ENCODE measurements at places on chromosomes 1 and 21.

DNA sequence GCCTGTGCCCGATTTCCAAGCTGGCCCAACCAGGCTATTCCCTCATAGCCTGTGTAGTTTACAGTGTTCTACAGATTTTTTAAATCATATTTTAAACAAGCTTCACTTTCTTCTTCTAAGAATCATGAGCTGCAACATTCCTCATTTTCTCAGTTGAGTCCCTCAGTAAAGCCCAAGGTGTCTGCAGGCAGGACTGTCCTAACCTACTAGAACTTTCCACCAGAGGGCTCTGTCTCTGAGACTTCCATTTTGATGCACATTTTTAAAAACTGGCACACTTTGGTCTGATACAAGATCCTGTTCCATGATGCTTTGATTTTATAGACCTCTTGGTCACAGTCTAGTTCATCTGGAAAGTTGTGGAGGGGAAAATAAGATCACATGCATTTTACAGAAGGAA lies 21.6 kb upstream of the SLAMF6 start:
- DNase-seq: no peak

DNA sequence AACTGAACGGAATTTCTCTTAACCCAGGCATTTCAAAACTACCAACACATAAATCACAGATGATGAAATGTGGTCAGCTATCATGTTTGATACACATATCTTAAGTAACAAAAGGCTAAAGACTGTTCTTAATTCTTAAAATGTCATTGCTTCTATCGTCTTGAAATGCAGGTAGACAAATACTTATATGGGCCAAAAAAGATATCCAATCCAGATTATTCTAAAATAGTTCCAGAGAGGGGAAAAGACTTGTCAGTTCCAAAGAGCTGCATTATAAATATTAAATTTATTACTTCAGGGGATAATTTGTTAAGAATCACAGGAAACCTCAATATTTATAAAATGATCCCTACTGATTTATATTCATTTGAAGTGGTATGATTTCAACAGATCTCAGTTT lies 259.4 kb downstream of the FAF1 start:
- no peak for DNase-seq

DNA sequence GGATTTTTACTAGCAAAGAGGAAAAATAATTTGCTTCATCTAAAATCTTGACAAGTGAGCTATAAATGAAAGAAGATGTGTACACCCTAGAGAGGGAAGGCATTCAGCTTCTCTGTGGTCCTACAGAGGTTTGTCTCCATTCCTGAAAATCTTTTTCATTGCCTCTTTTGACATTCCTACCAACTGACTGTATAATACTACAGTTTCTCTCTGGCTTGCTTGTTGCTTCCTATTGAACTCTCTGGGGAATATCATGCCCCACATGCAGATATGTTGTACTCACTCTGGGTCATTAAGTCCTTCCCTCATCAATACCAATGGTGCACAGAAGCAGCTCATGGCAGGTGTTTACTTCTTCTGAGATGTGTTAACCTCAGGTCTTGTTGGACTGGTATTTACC lies 371.2 kb upstream of the PLXNA2 start:
- DNase-seq: no peak

- DNase-seq: no peak
Observed at GRCh38 chr1:51643362-51643761, 26.5 kb downstream of the OSBPL9 start.

DNA sequence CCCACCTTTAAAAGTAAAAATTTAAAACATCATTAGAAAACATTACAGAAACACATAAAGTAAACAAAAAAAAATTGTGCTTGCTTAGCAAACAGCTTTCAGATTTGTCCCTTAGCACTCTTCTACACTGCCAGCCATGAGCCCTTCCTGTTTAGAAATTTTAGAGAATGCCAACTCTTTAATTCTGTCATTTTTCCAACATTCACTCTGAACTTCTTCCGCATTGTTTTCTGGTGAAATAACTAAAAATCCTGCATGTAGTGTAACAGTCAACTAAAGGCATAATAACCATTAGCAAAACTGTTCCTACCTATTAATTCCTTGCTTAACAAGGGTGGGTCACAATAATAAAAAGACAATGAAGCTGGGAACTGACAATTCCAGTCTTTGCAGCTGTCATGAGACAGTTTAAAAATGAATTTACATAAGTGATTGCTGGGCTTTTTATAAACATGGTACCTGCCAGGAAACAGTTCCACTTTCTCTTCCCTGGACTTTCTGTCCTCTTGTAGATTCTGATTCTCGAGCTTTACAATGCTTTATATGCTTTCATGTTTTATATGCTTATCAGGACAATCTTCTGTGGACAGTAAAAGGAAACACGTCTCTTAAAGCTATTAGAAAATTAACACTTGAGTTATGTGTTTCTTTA lies 19.0 kb downstream of the GNG12 start:
- no peak for DNase-seq

GRCh38 chr1:93171549-93172034 lies 8.6 kb downstream of the TMED5 start:
- no peak for DNase-seq

- DNase-seq: no peak
Observed at GRCh38 chr1:9425859-9426258, 113.4 kb upstream of the SLC25A33 start.

GRCh38 chr1:159142726-159143510 lies 28.5 kb upstream of the CADM3 start:
- DNase-seq: no peak

DNA sequence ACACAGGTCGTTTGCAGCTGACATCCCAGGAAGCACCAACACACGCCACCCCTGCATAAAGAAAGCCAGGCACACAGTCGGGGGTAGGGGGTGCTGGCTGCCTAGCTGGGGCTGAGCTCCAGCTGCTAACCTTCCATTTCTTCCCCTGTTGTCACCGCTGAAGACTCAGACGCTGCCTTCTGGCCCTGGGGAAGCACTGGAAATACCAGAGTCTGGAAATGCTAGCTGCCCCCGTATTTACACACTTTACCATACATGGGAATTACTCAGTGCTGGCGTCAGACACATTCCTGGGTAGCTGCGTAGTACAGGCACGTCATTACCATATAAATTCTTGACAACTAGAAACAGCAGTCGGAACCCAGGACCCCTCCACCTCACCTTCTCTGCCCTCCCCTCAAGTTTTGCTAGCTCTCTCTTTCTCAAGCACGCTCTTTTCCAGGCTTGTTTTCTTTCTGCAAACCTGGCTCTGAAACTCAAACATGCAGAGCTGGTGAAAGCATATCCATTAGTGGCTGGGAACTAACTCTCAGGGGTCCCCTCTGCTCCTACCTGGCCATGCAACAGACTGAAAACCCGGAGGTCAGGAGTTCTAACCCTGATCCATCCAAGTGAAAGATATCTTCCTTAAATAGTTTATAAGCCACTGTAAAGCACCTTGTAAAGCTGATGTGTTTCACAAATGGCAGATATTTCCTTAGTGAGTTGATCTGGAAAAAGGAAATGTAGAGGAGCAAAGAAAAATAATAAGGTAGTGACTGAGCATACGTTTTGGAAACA lies 3.3 kb downstream of the CSRP1 start:
- no peak for DNase-seq

DNA sequence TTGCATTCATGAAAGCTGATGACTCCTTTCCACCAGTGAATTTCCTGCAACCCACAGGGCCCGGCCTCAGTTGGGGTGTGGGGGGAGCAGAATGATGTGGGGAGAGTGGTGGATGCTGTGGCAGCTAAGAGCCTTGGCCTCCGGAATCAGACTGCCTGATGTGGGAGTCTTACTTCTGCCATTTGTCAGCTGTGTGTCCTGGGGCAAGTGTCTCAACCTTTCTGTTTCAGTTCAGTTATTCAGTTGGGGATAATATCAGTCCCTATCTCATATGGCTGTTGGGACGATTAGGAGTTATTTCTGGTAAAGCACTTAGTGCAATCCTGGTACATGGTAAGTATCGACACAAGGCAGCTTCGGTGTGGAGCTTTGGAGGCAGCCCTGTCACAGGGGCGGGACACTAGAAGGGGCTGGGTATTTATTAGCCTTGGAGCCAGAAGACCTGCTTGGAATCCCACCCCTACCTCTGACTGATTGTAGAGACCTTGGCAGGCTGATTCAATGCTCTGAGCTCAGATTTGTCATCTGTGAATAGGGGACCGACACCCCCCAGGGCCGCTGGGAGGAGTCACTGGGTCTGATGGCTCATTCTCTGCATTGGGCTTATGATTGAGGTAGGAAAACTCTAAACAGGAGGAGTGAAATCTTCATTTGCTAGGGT lies 19.6 kb downstream of the ARHGEF10L start:
- DNase-seq: no peak

GRCh38 chr1:114152508-114153260 lies 985 bp downstream of the SYT6 start:
- DNase-seq: no peak

- no peak for DNase-seq
Observed at GRCh38 chr1:15714406-15715136, 21.5 kb upstream of the SLC25A34 start.
